ENCODE measurements at places on chromosomes 6 and 20.

DNA sequence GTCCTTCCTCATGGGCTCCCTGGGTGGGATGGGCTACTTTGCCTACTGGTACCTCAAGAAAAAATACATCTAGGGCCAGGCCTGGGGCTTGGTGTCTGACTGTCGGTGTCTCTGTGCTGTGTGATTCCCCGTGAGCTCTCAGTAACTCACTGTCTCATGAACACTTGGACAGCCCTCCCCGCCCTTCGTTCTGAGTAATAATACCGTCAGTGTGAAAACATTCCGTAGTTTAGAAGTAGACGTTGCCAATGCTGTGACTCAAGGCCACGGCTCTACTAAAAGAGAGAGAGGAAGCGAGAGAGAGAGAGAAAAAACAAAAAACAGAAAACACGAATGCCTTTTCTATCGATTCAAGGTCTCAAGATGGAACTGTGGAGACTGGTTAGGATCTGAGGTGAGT is 31.8 kb downstream of the FITM2 start:
- no peak for DNase-seq

- DNase-seq = no peak
Measured at GRCh38 chr20:50311308-50312001, 120.8 kb downstream of the CEBPB start.

- DNase-seq = no peak
Measured at GRCh38 chr6:111652156-111652555, 46.5 kb upstream of the TRAF3IP2 start.

GRCh38 chr6:143449714-143450452 is 612 bp downstream of the ADAT2 start:
- peak; percentile 23 for DNase-seq

DNA sequence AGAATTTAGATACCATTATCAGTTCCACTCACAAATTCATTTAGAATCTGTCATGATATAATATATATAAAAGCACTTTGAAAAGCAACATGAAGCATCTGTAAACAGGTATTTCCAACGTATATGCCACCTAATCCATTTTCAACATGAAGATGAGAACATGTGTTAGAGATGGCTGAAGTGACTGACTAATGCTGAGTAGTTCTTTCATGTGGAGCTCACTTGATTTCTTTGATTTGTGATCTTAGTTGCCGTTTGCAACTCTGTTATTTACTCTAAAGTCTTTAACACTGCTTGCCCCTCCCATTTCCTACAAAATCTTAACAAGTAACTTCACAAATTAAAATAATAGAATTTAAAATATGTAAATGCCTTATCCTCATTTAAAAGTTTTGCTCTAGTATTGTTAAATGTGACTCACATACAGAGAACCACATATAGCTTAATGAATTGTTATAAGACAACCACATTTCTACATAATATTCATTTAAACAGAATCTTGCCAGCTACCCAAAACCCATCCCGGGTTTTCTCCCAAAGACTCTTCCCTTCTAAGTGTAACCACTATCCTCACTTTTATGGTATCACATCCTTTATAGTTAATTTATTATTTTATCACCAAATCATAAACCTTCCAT is 78.3 kb downstream of the ME1 start:
- no peak for DNase-seq

- no peak for DNase-seq
Measured at GRCh38 chr6:143374014-143374413, 76.5 kb downstream of the ADAT2 start.

Measured in stimulated activated CD8-positive, alpha-beta memory T cell treated with anti-CD3 and anti-CD28 coated beads, Interleukin-4, amount 100 ng/mL, for 1 hour (primary cell).